ENCODE measurements at places on chromosomes 7 and 10. TPM values are rescaled to one million over a fixed set of nuclear protein-coding genes. Genes with fewer than 3 reads are reported as not detected.
A peak's percentile ranks its signal among the peaks of the same experiment; 100 is the strongest.

DNA sequence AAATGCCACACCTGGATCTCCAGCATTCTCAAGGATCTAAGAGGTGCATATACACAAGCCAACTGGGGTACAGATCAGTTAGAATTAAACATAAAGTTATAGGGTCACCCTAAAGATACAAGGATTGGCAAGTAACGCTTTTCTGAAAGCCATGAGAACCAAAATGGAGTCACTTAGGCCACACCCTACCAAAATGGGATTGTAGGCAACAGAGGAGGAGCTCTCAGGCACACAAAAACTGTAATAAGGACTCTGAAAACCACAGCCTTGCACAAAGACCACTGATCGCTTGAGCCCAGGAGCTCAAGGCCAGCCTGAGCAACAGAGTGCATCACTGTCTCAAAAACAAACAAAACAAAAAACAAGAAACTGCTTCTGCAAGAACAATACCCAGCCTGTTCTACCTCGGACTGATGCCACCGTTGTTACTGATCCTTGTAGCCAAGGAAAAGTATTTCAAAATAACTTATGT lies 35.5 kb downstream of the SVOPL start:
- DNase-seq = no peak

GRCh38 chr7:2090526-2091520 lies 141.9 kb downstream of the MAD1L1 start:
- DNase-seq = no peak

DNA sequence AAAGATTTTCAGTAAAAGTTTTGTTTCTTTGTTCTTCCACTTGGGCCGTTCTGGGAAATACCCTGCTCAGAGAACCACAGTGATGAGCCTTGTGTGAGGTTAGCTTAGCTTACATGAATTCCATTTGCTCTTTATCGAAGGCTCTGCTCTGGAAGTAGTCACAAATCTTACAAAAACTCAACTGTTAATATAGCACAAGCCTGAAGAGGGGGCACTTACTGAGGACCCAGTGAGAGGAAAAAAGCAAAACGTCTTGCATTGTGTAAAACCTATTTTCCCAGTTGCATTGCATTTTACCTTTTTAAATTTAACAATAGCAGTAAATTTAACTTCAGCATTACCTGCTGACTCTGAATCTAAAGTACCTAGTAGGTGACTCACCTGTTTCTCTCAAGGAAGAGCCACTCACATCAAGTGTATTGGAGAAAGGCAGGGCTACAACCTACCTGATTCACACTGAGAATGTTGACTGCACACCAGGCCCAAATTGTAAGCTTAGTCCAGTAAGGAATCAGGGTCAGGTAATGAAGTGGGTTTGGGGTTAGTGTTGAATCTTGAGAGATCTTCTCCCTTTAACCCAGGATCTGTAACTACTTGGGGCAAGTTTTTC lies 42.3 kb downstream of the PPP1R17 start:
- DNase-seq = no peak

- no peak for DNase-seq
Measured at GRCh38 chr7:151404216-151405011, 5.4 kb downstream of the WDR86 start.

Gene PAX4
- not detected for total RNA-seq

Gene SPDYE2B
- not detected for total RNA-seq

GRCh38 chr7:123070702-123071286 lies 75.3 kb upstream of the TAS2R16 start:
- DNase-seq = no peak

Gene TEX36
- not detected for total RNA-seq

GRCh38 chr10:52387744-52388143 lies 73.7 kb downstream of the DKK1 start:
- DNase-seq = no peak

GRCh38 chr7:75727881-75728593 lies 10.7 kb downstream of the HIP1 start:
- peak; percentile 81 for DNase-seq

GRCh38 chr7:92409357-92409756 lies 37.9 kb upstream of the GATAD1 start:
- no peak for DNase-seq

GRCh38 chr7:7352845-7353244 lies 170.5 kb downstream of the C1GALT1 start:
- peak; percentile 3 for DNase-seq

Gene TMEM130
- 27.3 TPM for total RNA-seq

Gene ASB4
- total RNA-seq = not detected

GRCh38 chr7:513521-514166 lies 6.0 kb downstream of the PDGFA start:
- DNase-seq = no peak

DNA sequence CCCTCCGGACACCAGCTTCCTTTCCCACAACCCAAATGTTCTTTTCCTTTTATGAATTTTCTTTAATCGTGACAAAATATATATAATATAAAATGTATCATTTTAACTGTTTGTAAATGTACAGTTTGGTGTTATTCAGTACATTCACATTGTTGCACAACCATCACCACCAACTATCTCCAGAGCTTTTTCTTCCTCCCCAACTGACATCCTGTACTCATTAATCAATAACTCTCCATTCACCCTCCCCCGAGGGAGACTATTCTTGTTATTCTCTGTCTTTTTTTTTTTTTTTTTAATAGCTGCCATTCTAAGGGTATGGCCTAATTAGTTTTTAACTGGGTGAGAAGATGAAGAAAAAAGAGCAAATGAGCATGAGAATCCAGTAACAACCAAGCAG lies 30.6 kb upstream of the ITGB1 start:
- DNase-seq = no peak

Gene TFEC
- total RNA-seq = not detected

Gene ZNF804B
- not detected for total RNA-seq

DNA sequence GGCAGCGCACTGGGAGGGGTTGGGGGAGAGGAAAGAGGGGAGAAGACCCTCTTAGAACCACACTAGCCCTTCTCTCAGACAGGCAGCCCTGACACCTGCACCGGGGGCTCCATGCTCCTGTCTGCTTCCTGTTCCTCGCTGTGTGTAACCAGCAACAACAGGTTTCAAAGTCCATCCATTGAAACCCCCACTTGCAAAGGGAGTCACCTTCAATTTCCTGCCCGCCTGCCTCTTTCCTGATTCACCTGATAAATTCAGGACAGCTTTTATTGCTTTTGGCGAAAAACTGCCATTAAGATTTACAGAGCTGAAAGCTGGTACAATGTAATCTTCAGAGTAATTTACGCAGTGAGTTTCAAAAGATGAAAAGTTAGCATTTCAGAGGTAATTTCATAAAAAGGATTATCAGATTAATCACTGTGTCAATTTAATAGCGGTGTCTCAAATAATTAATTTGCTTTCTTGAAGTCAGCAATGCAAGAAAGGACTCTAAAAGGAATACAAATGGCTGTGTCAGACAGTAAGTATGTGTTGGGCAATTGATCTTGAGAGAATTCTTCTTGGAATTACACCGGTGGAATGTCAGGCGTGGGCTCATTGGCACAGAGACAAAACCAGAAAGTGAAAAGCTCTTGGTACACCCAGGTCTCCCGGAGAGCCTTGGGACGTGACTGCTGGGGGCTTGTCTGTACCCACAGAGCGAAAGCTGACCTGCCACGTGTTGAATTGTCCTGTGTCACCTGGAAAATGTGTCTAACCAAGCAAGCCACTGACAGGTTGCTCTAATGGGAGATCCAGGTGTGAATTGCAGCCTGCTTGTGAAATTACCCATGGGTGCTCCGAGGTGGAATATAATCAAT lies 60.7 kb downstream of the TMEM209 start:
- DNase-seq = peak; percentile 60

Gene CEP55
- total RNA-seq = 44.4 TPM

- DNase-seq = no peak
Measured at GRCh38 chr7:42886893-42887505, 24.9 kb downstream of the C7orf25 start.

GRCh38 chr7:152986376-152986775 lies 226.8 kb downstream of the ACTR3B start:
- no peak for DNase-seq

Gene OIT3
- not detected for total RNA-seq

GRCh38 chr10:484441-484924 lies 205.0 kb downstream of the DIP2C start:
- DNase-seq = no peak

Gene PAPOLB
- total RNA-seq = not detected

Gene LGI1
- total RNA-seq = not detected

- DNase-seq = no peak
Measured at GRCh38 chr10:76050291-76050625, 618.8 kb downstream of the LRMDA start.

DNA sequence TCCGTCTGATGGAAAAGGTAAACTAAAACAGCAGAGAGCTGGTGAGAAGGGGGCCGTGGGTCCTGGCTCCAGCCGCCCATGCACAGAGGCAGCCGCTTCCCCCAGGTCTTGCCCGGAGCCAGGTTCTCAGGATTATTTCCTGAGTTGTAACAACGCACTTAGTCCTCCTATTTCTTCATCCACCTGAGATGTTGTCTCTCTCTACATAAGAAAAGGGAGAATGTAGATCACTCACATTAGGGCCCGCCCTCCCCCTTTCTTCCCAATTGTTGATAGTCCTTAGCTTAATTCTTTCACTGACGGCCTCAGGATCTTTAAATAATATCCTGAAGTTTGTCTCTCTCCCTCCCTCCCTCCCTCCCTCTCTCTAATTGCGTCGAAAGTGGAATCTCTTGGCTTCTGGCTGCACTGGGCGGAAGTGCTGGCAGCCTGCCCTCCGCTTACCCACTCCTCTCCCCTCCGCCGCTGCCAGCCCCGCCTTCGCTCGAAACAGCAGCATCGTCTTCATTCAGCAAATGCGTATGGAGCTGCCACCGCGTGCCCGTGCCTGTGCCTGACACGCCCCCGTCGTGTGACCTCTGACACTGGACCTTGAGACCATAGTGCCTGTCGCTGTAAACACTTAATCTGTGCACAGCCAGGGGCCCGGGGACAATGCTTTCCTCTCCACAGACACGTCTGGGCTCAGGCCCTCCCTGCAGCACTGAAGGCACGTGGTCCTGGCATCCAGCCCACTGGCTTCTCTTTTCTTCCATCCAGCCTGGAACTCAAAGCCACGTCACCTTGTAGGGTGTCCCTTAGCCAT lies 174.5 kb upstream of the PPP2R2D start:
- no peak for DNase-seq

DNA sequence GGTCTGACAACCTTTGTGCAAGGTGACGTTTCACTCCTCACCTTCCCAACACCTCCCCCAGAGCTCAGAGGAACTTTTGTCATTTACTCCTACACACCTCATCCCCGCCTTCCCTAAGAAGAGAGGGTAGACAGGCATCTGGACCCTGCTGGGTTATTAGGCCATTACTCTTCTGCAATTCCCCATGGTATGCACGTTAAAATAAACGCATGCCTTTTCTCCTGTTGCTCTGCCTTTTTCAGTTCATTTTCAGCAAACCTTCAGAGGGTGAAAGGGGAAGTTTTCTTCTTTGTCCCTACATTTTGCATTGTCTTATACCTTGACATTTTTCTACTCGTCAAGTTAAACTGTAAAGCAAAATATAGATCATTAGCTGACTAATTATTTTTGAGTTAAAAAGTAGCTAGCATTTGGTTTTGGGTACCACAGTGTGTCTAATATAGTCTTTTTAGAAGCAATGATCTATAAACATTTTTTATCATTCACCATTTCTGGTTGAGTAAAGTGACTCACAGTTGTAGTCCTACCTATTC lies 10.5 kb upstream of the EDRF1 start:
- DNase-seq = no peak

GRCh38 chr7:55209366-55209765 lies 155.8 kb upstream of the LANCL2 start:
- no peak for DNase-seq

DNA sequence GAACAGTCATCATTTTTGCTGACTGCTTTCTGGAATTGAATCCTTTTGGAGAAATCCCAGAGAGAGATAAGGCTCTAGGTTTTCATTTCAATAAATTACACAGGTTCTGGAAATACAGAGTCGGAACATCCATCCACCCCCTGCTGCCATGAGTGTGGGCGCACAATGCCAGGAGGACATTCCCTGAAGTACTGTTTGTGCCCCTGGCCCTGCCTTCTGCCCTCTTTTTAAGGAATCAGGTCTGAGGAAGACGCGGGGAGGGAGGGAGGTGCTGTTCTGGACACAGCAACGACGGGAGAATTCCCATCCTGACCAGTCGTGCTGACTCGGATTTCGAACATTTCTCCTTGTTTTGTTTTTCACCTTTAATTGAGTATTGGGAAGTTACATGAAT lies 69.0 kb downstream of the SEC61G start:
- no peak for DNase-seq

- no peak for DNase-seq
Measured at GRCh38 chr10:120039046-120039445, 146.5 kb downstream of the SEC23IP start.

DNA sequence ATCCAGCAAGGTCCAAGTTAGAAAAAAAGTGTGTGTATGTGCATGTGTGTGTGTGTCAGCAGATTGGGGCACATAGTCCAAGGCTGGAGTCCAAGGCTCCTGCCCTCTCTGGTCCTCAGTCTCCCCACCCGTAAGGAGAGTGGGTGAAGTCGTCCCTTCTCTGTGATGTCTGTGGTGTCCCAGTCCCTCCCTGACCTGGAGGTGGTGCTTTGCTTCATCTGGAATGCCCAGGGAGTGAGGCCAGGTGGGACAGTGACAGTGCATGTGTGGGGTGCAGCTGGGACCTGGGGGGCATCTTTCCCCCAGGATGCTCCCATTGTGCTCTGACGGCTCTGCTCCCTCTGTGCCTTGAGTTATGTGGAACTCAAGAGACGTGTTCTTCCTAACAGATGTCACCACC lies 18.0 kb downstream of the AQP1 start:
- DNase-seq = no peak

DNA sequence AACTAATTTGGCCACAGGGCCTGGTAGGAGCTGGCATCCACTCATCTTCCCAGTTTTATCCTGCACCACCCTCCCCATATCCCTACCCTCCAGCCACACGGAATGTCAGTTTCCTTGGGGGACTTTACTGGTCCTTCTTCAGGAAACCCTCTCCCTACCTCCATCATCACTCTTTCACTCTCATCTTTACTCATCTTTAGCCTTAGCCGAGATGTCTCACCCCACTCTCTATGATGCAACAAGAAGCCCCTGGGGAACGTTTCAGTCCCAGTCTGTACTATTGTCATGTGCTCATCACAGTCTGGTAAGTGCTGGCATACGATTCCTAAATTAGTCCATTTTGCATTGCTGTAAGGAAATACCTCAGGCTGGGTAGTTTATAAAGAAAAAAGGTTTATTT lies 34.9 kb upstream of the TMEM248 start:
- no peak for DNase-seq

GRCh38 chr7:44607141-44608068 lies 978 bp downstream of the OGDH start:
- no peak for DNase-seq

Gene CPXM2
- total RNA-seq = not detected
